ENCODE measurements at places on chromosomes 1 and 21.

GRCh38 chr1:95207223-95207935 lies 26.6 kb upstream of the RWDD3 start:
- no peak for DNase-seq

- no peak for DNase-seq
These were observed 116.7 kb upstream of the GRIK3 start for GRCh38 chr1:37150986-37151385.

- DNase-seq = no peak
These were observed 59.4 kb upstream of the B3GALT5 start for GRCh38 chr21:39553331-39553730.

DNA sequence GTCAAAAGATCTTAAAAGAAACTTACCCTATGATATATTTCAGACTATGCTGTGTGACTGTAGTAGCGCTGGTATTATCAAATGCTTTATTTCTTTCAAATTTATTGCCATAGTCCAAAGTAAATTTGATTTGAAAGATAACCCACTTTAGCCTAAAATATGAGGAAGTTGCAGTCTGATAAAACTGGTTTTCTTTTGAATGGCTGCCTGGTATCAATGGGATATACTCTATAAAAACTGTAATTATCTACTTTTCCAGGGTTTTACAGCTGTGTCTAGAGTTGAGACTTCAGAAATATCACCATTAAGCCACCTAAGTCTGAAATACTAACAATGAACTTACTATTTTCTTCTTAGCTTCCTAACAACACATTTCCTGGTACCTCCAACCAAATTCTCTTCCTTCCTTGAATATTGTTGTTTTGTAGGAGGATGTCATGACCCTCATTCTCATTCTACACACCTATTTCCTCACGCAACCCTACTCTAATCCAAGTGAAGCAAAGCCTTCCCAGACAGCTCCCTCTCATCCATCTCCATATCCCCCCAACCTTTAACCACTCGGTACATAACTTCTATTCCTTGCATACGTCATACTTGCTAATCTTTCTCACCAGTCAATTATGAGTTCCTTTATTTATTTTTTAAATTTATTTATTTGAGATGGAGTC lies 17.0 kb downstream of the KDM5B start:
- DNase-seq = no peak

DNA sequence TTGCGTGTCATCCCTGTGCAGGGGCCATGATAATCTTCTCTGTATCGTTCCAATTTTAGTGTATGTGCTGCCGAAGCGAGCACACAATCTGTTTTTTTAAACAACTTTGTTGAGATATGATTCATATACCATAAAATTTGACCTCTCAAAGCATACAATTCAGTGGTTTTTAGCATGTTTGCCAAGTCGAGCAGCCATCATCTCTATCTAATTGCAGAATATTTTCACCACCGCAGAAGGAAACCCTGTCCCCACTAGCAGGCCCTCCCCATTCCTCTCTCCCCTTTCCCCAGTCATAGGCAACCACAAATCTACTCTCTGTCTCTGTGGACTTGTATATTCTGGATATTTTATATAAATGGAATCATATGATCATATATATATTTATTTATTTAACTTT lies 78.7 kb upstream of the TINAGL1 start:
- no peak for DNase-seq

DNA sequence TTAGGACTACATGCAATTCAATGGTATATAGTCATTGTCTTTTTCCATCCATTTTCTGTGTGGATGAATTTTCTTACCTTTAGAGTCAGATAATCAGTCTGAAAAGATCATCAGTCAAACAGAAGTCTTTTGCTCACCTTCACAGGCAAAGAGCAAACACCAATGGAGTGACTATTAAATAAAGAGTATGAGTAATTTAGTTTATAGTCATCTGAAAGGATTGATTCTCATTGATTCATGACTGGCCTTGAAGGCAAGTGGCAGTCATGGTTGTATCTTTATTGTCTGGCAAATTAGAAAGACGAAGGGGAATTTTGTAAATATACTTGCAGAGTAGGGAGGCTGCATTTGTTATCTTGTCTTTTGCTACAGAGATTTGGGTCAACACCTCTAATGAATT lies 89.9 kb downstream of the EPB41 start:
- DNase-seq = no peak

GRCh38 chr1:173294843-173295242 lies 87.7 kb upstream of the TNFSF4 start:
- no peak for DNase-seq

- DNase-seq = no peak
These were observed 2.2 kb upstream of the CRABP2 start for GRCh38 chr1:156707417-156708217.

- no peak for DNase-seq
These were observed 195.5 kb upstream of the DUSP10 start for GRCh38 chr1:221937155-221937953.

DNA sequence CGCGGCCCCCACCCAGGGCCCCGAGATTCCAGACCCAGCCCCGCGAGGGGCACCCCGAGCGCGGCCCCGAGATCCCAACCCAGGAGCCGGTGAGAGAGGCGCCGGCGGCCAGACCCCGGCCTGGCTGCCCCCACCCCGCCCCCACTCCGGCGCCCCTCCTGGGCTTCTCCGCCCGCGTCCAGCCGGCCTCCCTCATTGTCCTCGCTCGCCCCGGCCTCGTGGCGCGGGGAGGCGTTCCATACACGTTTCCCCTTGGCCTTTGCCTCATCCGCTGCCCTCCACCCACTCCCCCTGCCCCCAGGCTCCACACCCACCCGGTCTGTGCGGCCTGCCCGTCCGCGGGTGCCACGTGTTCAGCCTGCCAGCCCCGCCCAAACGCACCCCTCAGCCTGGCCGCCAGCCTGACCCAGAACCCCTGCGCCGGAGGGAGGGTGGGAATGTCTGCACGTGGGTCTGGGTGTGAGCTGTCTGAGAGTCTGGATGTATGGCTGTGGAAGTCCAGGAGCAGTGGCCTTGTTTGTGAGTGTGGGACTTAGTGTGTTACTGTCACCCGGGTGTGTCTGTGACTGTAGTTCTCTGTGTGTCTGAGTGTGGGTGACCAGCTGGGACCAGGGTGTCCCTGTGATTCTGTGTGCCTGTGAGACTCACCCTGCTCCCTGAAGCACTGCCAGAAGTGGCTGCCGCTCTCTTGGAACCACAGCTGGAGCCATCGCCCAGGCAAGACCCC lies 681 bp downstream of the B4GALT2 start:
- DNase-seq = no peak

GRCh38 chr21:44431300-44431699 lies 24.0 kb upstream of the LRRC3 start:
- DNase-seq = no peak

- DNase-seq = no peak
These were observed at the start of gene EPHA2 for GRCh38 chr1:16155537-16156410. Gene EPHA2, minus strand, starts transcription at chr1:16156069. Its CDS starts 137 bp downstream, at chr1:16155932.

- DNase-seq = no peak
These were observed 119.2 kb downstream of the GALNT2 start for GRCh38 chr1:230186003-230186863.

DNA sequence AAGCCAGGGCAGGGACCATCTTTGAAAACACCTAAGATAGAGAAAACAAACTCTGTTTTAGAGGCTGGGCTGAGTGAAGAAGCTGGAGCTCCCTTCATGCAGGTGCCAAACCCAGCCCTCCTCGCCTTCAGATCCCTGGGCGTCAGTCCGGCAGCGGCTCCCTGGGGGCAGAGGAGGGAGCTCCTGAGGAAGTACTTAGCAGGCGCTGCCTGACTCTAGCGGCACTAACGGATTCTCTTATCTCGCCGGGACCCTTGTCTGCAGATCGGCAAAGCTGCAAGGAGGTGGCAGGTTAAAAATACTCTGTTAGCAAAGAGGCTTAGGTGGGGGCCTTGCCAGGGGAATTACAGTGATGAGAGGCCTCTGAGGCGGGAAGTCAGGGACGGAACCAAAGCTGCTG lies 79.6 kb downstream of the PLXNA2 start:
- DNase-seq = no peak

DNA sequence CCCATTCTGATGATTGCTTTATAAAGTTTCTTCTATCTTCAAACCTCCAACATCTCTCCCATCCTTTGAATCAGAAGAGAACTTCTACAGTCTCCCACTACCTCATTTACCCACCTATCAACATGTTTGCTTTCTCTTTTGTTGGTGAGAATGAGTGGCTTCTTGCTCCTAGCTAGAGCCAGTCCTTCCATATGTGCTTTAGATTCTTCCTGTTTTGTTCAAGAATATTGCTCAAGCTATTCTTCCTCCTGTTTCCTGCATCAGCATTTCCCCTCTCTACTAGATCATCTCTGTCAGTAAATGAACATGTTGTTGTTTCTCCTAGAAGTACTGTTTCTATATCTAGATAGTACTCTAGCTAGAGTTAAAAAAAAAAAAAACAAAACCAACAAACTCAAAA lies 6.3 kb downstream of the ATF6 start:
- no peak for DNase-seq

DNA sequence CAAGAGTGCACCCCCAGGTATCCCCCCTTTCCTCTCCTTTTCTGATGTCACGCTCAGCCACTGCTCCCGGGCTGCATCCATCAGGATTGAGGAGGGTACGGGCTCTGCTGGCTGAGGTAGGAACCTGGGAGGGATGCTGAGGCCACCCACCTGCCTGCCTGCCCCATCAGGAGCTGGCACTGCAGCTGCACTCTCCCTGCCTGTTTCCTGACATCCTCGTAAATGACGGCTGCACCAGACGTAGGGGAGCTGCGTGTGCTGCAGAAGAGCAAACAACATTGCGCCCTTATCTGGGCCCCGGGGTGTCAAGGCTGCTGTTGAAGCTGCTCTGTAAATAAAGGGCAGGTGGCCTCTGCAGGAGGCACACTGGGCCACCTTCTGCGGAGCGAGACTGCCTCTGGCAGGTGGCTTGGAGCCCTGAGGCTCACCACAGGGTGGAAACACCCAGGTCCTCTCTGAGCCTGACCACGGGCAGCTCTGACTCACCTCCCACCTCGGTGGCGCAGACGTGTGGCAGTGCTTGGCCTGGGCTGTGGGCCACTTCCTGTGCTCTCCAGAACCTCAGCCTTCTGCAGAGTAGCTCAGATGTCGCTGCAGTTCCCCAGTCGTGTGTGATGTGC lies 30.9 kb downstream of the SNAP47 start:
- no peak for DNase-seq

DNA sequence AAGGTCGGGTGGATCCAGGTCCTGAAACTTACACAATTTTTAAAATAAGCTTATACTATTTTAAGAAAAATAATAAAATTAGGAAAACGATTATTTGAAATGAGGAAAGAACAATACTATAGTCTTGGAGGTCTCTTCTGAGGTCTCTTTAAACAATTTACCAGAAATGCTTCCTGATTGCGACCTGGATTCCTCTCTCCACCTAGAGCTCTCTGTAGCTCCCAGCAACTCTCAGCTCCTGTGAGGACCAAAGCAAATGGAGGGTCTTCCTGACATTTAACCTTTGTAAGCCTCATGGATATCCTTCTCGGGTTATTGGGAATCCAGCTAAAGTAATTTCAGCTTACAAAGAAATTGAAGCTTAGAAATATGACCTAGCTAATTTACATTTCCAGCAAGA lies 886 bp downstream of the BTBD8 start:
- no peak for DNase-seq

- no peak for DNase-seq
These were observed 37.2 kb downstream of the RIMS3 start for GRCh38 chr1:40627987-40628902.

DNA sequence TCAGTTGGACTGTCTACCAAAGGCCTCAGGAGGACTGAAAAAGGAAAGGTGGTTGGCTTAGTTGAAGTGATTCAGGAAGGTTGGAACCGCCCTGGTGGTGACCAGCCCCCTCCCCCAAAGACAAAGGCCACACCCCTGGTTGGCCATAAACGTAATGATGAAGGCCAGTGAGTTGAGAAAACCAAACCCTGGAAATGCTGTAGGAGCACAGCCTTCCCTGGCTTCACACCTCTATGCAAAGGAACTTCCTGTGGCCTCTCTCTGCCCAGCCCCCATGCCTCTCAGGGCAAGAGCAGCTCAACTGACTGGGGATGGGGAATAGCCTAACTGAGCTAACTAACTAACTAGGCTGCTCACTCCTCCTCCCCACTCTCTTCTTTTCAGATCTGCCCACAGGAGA lies 90.4 kb downstream of the NPHP4 start:
- no peak for DNase-seq

DNA sequence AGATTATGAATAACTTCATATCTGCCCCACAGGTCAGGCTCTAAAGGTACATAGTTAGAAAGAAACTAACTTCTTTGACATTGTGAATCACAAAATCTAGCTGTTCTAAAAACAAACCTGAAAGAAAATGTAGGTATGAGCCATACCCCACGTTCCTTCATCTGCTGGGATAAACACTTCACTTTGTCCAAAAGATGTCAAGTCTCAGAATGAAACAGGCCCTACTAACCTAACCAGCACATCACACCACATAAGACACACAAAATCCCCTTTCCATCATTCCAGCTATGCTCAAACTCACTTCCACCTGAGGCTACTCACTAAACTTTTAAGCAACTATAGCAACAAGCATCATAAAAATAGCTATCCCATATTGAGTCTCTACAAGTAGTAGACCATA lies 65.2 kb upstream of the GJA5 start:
- no peak for DNase-seq

- DNase-seq = no peak
These were observed 6.7 kb downstream of the TRIM45 start for GRCh38 chr1:117114877-117115276.

- DNase-seq = no peak
These were observed 11.8 kb upstream of the RALGPS2 start for GRCh38 chr1:178713259-178713658.

GRCh38 chr1:225063722-225064121 lies 134.2 kb downstream of the DNAH14 start:
- DNase-seq = no peak

GRCh38 chr21:16519644-16520043 lies 789.9 kb downstream of the USP25 start:
- DNase-seq = no peak

DNA sequence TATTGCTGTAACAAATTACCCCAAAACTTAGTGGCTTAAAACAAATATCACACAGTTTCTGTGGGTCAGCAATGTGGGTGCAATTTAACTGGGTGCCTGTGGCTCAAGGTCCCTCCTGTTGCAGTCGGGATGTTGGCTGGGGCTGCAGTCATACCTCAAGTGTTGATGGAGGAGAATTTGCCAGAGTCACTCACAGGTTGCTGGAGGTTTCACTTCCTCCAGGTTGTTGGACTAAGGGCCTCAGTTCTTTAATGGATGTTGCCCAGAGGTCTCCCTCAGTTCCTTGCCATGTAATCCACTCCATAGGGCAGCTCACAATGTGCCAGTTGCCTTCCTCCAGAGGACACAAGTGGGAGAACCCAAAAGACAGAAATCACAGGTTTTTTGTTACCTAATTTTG lies 2.5 kb upstream of the TAF13 start:
- DNase-seq = no peak

DNA sequence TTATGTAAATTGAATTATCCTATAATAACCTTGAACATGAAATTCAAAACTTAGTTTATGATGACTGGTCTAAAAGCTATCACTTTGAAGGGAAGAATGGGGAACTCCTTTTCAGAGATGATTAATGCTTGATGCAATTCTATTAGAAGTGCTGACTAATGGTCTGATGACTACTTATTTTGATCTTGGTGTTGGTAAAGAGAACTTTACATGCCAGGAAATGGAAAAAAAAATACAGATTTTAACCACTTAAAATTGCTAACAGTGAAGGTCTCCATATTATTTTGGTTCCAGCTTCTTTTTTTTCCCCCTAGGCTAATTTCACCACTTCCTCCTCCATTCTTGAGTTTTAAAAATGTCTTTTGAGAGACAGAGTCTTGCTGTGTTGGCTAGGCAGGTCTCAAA lies 22.9 kb downstream of the S1PR1 start:
- DNase-seq = no peak

- DNase-seq = no peak
These were observed 24.2 kb downstream of the PCSK9 start for GRCh38 chr1:55063577-55063942.
